Skeletal muscle cell (primary cell): ENCODE measurements at places on chromosomes 3 and 15.
A peak's percentile ranks its signal among the peaks of the same experiment; 100 is the strongest.

GRCh38 chr3:54225841-54226528, 103.6 kb downstream of the CACNA2D3 start:
- no peak for DNase-seq

- DNase-seq: no peak
Observed at GRCh38 chr15:67023517-67024313, 41.7 kb upstream of the SMAD3 start.

DNA sequence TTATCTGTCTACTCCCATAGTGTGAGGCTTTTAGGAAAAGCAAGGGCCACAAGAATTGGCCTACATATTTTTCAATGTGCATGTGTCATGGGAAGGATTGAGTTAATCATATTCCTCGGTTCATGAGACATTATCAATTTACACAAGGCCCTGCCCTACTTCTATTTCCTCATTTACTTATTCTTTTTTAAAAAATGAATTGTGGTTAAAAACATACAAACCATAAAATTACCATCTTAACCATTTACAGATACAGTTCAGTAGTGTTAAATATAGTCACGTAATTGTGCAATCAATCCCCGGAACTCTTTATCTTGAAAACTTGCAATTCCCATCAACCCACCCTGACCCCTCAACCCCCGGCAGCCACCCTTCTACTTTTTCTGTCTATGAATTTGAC, 284.0 kb upstream of the GADL1 start:
- no peak for DNase-seq

DNA sequence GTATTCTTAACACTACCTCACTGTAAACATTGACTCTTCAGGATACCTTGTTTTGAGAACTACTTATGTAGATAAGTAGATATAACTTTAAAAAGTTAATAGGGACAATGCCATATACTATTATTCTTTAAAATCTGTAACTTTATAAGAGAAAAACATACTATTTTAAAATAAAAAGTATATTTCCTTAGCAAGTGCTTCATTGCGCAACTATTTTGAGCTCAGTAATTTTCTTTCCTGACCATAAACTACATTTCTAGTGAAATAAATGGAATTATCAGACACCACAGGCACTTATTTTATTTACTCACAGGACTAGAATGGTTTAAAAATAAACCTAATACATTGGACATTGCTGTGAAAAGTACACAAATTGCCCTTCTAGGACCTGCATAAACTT, 764.4 kb upstream of the LMCD1 start:
- no peak for DNase-seq

DNA sequence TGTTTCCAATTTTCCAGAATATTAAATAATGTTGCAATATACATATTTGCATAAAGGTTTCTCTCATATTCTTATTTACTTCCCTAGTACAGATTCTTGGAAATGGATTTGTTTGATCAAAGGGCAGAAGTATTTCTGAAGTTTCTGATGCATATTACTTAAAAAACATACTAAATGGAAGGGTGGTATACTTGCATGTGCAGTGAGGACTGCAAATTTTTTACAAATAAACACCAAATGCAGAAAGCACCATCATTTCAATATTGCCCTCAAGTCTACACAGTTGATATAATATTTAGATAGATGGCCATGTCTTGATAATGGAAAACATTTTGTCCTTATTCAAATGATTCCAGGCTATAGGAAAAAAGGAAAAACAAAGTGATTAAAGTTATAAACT, 12.3 kb downstream of the TM4SF18 start:
- DNase-seq: no peak

DNA sequence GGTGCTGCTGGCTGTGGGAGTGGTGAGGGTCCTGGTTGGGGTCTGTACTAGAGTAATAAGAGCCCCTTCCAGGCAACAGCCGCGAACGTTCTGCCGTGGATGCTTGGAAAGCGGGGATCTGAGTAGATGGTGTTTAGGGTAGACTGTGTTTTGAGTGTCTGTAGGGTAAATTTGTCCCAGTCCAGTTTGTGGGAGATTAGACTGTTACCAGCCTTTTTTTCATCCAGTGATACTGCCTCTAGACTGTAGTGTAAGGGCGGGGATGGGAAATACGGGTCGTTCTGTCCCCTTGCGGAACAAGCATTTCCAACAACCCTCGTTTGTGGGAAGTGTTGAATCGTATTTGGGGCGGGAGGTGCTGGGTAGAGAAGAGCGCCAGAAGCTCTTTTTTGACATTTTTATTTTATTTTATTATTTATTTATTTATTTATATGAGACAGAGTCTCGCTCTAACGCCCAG, 424 bp downstream of the HAUS2 start:
- no peak for DNase-seq

DNA sequence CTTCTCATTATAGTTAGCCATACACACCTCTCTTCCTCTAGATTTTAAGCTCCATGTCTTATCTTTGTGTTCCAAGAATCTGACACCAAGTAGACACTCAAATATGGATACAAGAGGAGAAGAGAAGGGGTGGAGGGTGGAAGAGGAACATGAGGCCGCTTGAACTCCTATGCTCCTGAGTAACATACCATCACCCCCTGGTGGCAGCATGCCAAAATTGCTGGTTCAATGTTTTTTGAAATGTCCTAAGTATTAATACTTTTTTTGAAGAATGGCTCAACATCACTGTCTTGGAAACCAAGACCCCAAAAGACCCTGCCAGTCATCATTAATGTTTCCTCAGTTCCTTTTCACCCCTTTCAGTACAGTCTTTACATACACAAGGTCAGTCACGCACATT, 71.8 kb upstream of the HACD2 start:
- DNase-seq: no peak

DNA sequence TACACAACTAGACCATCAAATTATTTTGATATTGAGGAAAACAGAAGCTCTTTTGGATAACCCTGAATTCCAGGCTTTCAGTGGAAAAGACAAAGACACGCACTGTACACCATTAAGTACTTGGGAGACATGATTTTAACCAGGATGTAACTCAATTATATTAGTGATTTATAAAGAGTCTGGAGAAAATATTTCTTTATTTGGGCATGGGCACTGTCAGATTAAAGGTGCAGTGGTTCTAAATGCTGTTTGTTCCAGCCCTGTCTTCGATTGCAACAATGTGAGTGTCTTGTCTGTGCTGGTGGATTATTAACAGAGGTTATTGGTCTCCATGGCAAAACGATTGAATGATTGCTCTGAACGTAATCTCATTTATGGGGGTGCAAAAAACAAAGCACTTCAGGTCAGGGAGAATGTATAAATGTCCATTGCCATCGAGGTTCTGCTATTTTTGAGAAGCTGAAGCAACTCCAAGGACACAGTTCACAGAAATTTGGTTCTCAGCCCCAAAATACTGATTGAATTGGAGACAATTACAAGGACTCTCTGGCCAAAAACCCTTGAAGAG, at the start of gene TM4SF4:
Gene TM4SF4, plus strand, starts transcription at position 448 of the 568 bp plus-strand sequence. CDS start 181 bp downstream, outside the sequence.
- DNase-seq: no peak

DNA sequence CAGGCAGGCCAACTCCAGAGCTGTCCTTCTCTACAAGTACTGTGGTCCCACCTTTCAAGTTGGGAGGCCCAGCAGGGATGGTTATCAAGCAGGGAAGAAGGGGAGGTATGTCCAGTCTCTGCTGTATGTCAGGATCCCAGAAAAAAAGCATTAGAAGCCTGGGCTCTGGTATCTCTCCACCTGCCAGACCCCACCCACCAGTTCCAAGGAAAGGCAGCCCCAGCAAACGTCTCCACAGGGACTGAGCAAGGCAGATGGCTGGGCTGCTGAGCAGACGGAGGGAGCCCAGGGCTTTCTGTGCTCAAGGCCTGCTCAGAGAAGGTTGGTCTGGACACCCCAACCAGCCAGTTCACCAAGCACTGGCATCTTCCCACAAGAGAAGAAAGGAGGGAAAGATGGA, 287.8 kb downstream of the XXYLT1 start:
- DNase-seq: no peak

DNA sequence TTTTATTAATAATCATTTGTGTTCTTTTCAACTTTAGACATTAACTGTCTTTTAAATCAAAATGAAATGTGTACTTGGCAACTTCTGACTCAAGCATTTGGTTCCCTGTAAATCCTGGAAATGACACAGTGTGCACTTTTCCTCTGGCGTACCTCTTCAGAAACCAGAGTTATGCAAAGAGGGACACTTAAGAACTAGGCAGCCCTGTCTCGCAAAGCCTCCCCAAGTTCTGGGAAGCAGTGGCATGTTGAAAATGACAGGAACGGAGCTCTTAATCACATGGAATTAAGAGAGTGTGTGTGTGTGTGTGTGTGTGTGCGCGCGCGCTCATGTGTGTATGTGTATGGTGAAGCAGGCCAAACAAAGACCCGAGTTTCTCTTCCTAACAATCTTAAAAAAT, 707.4 kb downstream of the MECOM start:
- no peak for DNase-seq

GRCh38 chr3:65761446-65762234, 277.1 kb downstream of the MAGI1 start:
- no peak for DNase-seq

DNA sequence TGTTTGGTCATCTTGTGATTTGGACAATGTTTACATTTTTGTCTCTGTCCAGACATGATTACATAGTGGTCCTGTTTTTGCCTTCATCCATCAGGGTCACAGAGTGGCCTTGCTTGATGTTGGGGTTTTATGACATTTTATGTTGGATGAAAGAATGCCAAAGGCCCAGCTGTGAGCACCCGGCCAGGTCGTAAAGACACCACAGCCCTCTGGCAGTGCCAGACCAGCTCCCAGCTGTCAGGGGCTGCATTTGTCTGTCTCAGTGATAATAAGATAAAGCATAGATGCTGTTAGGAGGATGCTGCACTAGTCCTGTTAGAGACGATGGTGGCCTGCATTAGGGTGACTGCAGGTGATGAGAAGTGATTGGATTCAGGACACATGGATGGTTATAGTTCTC, 117.5 kb downstream of the FAM174B start:
- peak; percentile 25 for DNase-seq

DNA sequence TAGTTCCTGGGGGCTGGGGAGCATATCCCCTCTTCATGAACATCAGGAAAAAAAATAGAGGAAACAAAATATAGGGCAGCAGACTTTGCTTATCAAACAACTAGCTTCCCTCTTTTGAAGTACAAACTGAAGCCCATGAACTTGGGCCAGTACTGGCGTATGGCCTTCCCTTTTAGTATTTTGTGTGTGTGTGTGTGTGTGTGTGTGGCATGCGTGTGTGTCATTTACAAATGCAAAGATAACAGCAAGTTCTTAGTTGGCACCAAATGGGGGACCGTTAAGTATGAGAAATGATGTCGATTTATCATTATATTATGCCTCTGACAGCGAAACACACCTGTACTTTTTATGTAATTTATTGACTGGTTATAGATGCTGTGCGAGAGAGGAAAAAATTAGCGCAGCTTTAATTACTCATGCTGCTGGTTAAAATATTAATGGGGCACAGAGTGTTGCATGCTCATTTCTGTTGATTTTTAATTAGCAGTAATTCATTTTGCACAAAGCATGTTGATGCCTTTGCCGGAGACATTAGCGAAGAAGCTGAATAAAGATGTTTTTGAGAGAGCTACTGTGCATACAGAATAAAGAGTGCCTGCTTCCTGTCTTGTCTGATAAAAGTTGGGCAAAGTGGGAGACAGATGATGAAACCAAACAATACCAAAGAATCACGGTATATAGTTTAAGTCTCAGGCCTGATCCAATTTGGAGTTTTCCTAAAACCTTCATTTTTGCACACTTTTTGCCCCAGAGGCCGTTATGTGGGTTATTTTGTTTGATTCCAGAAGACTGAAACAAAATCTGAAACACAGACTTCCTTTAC, 297.1 kb downstream of the SATB1 start:
- no peak for DNase-seq

GRCh38 chr3:23254282-23254681, 51.2 kb downstream of the UBE2E2 start:
- no peak for DNase-seq

DNA sequence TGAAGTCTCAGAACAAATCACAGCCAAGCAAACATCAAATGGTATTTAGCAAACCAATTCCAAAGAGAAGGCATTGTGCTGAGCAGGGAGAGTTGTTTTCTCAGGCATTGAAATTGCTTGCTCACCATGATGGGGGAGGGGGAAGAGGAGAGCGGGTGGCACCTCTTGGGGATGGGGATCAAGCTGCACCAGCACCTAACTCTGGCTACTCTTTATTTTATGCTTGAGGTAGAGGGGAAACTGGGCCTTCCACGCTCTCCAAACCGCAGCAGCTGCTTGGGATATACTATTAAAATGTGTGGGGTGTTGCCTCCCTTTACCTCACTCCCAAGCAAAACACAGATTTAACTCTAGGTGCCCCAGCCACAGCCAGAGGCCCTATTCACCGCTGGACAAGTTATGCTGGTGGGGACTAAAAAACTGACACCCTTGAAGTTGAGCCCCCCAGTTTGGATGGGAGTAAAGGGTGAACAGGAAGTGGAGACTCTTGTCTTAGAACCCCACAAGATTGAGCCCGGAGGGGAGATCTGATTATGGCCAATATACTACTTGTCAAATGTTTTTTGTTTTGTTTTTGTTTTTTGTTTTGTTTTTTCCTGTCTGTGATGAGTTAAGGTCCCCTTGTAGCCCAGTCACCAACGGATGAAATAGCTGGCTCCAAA, 5.0 kb upstream of the FOXB1 start:
- DNase-seq: no peak

DNA sequence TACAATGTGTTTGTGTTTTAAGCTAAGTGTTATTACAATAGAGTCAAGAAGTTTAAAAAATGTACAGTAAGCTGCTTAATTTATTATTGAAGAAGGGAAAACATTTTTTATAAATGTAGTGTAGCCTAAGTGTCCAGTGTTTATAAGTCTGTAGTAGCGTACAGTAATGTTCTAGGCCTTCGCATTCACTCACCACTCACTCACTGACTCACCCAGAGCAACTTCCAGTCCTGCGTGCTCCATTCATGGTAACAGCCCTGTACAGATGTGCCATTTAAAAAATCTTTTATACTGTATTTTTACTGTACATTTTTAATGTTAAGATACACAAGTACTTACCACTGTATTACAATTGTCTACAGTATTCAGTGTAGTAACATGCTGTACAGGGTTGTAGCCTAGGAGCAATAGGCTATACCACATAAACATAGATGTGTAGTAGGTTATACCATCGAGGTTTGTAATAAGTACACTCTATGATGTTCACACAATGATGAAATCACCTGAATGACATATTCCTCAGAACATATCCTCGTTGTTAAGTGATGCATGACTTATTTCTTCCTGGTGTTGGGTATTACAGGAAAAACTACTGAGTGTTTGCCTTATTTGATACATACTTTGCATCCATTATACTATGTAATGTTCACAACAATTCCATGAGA, 156.6 kb upstream of the NUDT16 start:
- peak; percentile 43 for DNase-seq

GRCh38 chr3:193711166-193711485, 118.1 kb downstream of the OPA1 start:
- no peak for DNase-seq

- no peak for DNase-seq
Observed at GRCh38 chr15:61527836-61528580, 298.9 kb upstream of the RORA start.

- no peak for DNase-seq
Observed at GRCh38 chr3:82143661-82144412, 382.4 kb upstream of the GBE1 start.

- no peak for DNase-seq
Observed at GRCh38 chr15:101264011-101264410, 12.2 kb upstream of the CHSY1 start.

- no peak for DNase-seq
Observed at GRCh38 chr3:182726258-182727142, 66.8 kb upstream of the ATP11B start.

- no peak for DNase-seq
Observed at GRCh38 chr15:48318131-48318530, 13.1 kb upstream of the DUT start.
